ENCODE measurements at places on chromosomes 1 and 21.
A peak's percentile ranks its signal among the peaks of the same experiment; 100 is the strongest.

GRCh38 chr1:58783993-58784757, at the start of gene JUN:
Gene JUN, minus strand, starts transcription at chr1:58784047. Its CDS starts 977 bp downstream, at chr1:58783070.
- DNase-seq: peak; percentile 100

DNA sequence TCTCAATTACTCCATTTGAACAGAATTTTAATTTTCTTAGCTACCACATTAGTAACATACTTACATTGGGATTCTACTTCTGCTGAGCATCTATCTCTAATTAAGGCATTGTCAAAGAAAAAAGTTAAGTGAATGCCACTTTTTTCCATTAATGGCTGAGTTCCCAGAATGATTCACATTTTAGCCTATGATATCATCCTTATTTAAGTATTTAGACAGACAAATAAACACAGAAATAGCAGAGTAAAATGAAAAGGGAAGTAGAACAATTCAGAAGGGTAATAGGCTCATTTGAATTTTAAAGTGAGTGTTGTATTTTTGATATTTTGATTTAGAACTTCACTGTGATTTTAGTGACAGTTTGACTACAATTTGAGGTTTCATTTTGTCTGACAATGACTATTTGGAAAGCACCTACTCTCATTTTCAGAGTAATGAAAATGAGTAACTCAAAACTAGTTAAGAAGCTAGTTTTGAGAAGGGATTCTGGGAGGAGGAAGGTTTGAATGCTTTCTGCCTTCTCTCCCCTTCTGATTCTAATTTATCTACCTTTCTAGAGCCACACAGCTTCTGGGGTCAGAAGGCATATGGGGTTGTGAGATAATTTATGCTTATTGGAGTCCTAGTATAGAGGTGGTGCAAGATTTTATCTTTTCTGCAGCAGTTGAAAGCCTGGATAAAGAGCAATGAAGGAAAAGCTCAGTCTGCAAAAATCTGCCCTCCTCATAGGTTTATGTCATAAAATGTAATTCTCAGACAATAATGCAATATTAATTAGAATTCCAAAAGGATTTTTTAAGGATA, 15.5 kb downstream of the LYPLAL1 start:
- peak; percentile 84 for DNase-seq

DNA sequence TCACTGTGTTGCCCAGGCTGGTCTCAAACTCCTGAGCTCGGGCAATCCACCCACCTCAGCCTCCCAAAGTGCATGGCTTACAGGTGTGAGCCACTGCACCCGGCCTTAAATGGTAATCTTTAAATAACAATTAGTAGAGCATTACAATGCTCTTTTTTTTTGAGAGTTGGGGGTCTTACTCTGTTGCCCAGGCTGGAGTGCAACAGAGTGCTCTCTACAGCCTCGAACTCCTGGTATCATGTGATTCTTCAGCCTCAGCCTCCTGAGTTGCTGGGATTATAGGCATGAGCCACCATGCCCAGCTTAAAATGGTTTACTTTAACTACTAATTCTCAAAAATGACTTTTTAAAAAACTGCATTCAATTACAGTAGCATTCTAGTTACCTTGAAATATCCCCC, 52.2 kb downstream of the PIK3R3 start:
- DNase-seq: no peak

GRCh38 chr1:62844030-62844429, 60.1 kb downstream of the ATG4C start:
- no peak for DNase-seq

DNA sequence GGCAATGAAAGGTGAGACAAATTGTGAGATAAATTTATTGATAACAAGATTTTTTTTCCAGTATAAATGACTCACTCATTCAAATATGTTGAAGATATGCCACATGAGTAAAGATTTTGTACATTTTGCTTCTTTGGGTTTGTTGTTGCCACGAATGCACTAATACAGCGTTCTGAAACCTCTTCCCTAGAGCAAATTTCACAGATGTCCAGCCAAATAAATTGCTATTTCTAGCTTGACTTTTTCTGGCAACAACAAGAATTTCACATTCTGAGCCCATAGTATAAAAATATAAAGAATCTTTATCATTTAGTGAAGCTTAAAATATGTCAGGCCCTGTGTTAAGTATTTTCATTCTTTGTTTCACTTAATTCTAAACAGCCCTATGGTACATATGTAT, 114.5 kb upstream of the COL24A1 start:
- DNase-seq: no peak

- no peak for DNase-seq
These were observed 65.8 kb downstream of the LMO4 start for GRCh38 chr1:87394513-87394912.

- DNase-seq: no peak
These were observed 14.6 kb downstream of the PIGP start for GRCh38 chr21:37058261-37058660.

- DNase-seq: peak; percentile 97
These were observed 31.9 kb downstream of the MTARC1 start for GRCh38 chr1:220818421-220819173.

- DNase-seq: peak; percentile 100
These were observed 359.0 kb upstream of the PTBP2 start for GRCh38 chr1:96362623-96363022.

DNA sequence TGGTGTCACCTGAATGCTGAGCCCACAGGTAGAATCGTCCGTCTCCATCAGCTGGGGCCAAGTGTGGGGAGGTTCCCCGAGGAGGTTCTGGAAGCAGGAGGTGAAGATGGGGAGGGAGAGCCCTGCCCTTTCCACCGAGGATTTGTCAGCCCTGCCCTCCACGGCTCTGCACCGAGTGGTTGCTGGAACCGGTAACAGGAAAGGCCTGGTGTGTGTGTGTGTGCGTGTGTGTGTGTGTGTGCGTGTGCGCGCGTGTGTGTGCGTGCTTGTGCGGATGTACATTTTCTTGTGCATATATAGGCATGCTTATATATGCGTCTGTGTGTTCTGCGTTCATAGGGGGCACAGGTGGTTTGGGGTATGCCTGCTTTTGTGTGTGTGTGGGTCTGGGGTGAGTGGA, 3.5 kb downstream of the NBL1 start:
- no peak for DNase-seq

GRCh38 chr1:88668405-88668804, 15.7 kb upstream of the PKN2 start:
- no peak for DNase-seq

DNA sequence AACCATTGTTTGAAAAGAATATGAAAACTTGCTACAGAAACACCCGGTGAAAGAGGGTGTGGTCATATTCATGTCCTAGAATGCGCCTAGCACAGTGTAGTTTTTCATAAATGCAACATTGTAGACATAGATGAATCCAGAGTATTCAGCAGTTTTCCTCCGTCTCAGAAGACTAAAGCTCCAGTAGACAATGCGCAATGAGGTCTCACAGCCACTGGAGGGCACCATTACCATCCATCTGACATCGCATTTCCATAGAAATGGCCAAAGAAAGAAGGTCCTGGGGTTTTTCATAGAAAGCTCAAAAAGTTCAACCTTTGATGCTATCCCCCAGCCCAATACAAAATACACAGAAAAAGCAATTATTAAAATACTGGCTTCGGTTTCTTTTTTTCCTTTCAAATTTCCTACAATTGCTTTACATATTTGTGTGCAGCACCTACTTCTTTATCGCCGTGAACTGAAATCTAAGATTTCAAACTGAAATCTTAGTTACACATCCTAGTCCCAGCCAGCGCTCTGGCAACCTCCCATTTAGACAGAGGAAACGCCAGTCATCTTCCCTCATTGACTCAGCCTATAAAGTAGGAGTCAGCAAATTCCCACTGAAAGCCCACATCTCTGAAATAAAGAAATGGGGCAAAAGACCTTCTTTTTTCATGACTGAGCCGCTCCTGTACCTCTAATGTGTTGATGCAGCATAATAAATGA, 3.9 kb upstream of the CD58 start:
- peak; percentile 73 for DNase-seq

DNA sequence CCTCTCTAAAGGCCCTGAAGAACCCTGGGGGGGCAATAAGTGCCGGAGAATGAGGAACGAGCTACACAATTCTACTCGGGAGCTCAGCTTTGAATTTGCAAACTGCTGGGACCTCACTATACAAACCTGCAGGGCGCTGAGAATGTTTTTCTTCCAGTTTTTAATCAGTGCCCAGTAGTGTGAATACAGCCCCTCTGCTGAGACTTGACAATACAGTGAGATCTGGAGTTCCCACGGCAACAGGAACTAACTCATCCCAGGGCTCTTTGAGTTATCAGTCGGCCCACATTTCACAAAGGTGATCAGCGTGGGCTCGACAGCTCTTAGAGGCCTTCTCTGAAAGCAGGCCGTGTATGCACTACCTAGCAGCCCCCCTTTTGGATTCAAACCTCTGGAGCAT, 41.7 kb downstream of the TMEM53 start:
- DNase-seq: peak; percentile 31

- no peak for DNase-seq
These were observed 170.6 kb upstream of the PROX1 start for GRCh38 chr1:213817156-213817555.

DNA sequence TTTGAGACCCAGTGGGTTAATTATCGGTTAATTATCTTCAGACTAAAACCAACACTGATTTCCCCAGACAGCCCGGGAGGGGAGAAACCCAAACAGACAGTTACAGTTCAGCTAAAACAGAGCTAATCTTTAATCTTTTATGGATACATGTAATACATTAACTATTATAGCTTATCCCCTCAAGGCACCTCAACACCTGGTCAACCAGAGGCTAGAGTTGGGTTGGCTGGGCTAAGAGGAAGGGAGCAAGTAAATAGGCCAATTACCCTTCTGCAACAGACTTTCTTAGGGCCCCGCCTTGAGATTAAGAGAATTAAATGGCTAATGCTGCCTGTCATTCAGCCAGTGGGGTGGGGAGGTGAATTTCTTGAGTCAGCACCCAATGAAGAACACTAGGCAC, 6.6 kb upstream of the MED18 start:
- no peak for DNase-seq

- DNase-seq: no peak
These were observed 481 bp upstream of the SLAMF1 start for GRCh38 chr1:160647329-160647720.

- no peak for DNase-seq
These were observed 748 bp downstream of the PDZK1IP1 start for GRCh38 chr1:47188791-47189785.

DNA sequence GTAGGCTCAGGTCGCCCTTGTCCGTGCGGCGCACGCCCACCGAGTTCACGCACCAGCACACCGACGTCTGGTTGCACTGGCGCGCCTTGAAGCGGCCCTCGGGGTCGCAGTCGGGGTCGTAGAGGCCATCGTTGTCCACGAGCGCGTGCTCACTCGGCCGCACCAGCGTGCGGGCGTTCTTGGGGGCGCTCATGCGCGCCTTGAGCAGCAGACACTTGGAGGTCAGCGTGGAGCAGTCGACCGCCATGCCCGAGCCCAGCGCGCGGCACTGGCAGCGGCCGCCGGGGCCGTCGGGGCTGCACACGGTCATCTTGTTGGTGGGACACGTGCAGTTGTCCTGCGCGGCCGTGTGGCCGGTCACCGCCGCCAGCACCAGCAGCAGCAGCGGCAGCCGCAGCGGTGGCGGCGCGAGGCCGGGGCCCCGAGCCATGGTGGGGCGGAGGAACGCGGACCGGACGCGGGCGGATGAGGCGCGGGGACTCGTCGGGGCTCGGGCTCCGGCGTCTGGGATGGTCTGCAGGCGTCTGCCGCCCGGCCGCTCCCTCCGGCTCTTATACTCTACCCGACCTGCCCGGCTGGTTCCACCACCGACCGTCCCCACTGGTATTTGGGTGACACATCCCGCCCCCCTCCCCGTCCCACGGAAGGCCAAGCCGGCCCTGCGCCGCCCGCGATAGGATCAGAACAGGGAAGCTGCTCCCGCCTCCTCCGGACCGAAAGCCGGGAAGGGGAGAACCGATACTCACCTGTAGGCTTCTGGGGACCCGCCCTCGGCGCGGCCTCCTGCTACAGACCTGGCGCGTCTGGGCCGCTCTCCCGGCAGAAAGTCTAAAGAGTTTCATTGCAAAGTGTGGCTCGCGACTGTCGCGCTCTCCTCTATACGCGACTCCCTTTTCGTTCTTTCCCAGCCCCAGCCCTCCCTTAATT, at the start of gene TACSTD2:
Gene TACSTD2, minus strand, starts transcription at position 526 of the 927 bp plus-strand sequence. Its CDS starts 96 bp downstream, at position 430.
- no peak for DNase-seq

DNA sequence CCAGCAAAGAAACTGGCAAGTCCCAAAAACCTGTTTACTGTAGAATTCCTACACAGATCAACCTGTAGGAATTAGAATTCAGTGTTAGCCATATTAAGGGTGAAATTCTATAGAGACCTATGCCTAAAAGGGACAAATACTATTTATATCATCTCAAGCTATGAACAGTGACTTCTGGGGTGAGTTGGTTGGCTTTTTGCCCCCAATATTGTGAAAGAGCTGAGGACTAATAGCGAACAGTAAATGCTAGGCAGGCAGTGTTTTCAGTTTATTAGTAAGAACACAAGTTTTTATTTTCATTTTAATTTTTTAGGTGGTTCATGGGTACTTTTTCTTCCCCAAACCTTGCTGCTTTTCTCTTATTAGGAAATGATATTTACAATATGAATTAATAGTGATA, 15.3 kb downstream of the SLC16A4 start:
- DNase-seq: no peak

DNA sequence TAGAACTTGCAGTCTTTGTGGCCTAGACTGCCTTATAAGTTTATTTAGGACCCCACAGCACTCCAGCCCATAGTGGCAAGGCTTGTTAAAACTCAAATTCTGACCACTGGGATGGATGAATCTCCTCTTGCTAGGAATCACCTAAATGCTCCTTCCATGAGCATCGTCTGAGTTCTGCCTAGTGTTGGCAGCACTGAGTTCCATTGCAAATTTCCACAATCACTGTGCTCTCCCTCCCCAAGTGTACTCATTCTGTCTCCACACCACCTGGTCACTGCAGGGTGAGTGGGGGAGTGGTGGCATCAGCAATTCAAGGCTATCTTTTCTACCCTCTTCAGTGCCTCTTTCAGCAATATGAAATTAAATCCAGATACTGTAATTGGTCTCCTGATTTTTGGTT, 46.7 kb upstream of the PTBP2 start:
- no peak for DNase-seq

DNA sequence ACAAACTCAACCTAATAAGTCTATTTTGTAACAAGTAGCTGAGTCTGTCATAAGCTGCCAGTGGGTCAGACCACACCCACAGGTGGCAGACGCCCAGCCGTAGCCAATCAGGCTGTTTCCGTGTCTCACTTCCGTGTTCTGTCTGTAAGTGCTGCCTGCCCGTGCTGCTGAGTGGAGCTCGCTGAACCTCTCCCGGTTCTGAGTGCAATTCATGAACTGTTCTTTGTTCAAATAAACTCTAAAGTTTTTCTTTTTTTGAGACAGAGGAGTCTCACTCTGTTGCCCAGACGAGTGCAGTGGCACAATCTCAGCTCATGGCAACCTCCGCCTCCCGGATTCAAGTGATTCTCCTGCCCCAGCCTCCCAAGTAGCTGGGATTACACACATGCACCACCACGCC, 25.1 kb downstream of the POFUT2 start:
- DNase-seq: no peak
